ENCODE measurements at places on chromosomes 6 and 20.

GRCh38 chr20:10665791-10666190 lies 8.0 kb downstream of the JAG1 start:
- peak; percentile 16 for DNase-seq

DNA sequence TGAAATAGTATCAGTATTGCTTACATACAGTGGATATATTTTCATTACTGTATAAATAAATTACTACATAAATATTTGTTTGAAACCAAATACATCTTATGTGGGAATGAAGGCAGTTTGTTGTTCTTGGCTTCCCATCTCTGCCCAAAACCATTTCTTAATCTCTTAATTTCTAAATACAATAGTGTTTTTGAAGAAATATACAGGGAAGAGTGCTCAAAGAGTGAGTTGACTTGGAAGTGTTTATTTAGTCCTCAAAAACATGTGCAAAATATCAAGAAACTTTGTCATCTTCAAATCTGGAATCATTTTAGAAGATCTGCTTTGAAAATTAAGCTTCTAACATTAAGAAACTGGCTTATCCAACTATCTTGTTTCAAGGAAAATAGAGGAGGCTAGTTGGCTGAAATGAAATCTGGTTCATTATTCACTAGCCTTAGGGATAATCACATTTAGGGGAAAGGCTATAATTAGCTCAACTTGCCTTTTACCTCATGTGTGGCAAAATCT lies 259.8 kb upstream of the FLRT3 start:
- DNase-seq = no peak

DNA sequence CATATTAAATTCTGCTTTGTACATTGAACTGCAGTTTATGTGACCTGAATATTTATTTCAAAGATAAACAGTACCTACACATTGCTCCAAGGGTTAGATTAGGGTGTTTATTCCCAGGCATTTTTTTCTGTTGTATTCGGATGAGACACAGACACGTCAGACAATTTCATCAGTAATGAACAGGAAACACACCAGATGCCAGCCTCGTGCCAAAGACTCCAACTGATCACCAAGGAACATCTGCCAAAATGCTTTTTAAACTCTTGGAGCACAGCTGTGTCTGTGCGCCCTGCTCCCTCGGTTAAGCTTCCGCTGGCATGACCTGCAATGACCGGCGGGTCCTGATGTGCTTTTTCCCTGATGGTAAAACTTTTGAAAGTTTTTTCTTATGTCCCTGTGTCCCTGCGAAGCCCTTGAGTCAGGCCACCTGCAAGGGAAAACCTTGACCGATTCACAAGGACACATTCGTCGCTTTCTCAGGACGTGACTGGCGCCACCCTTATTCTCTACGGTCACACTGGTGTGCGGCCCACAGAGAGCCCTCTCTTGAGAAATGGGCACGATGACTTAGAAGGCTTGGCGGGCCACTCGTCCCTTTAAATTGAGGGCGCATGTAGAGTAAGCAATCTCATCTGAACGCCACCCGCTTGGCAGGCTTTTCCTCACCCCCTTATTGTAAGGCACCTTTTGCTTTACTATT lies 173.9 kb downstream of the QKI start:
- peak; percentile 75 for DNase-seq

GRCh38 chr6:15207923-15208322 lies 37.9 kb upstream of the JARID2 start:
- peak; percentile 19 for DNase-seq

DNA sequence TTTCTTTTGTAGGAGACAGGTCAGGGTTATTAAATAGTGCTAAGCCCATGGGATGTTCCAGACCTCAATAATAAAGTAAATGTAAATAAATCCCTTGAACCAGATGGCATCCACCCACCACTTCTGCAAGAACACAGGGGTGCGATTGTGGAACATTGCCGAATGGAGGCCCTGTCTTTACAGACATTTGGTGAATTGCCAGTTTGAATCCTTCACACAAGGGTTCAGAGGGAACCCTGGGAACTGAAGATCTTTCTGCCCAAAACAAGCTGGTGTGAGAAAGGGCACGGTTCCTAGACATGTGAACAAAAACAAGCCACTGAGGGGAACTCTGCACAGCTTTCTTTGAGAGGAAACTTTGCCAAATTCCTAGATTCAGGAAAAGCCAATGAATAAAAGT lies 30.2 kb upstream of the RNF8 start:
- peak; percentile 49 for DNase-seq

DNA sequence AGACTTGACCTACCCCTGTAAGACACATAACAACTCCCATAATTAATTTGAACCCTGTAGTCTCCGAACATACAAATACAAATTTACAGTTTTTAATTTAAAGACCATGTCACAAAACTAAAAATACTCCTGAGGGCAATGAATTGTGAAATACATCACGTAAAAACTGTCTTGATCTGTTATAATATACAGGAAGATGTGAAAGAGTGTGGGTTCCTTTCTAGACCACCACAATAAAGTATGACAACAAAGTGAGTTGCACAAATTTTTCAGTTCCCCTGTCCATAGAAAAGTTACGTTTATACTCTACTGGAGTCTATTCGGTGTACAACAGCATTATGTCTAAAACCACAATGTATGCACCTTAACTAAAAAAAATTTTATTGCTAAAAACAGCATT lies 11.0 kb upstream of the BLOC1S5 start:
- no peak for DNase-seq

DNA sequence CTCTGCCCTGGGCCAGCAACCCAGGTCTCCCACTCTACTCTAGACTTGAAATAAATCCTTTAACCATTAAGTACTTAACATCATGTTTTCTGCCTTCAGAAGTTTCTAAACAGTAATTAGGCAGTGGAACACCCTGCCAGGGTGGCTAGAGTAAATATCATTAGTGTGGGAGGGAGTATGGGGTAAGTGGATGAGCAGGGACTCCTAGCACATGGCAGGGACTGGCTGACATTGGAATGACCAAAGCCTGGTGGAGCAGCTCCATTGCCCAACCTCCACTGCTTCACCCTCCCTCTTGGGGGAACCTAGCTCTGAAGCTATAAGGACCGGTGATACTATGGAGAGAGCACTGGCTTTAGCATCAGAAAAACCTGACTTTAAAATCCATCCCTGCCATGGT lies 167.1 kb downstream of the MAFB start:
- DNase-seq = no peak

DNA sequence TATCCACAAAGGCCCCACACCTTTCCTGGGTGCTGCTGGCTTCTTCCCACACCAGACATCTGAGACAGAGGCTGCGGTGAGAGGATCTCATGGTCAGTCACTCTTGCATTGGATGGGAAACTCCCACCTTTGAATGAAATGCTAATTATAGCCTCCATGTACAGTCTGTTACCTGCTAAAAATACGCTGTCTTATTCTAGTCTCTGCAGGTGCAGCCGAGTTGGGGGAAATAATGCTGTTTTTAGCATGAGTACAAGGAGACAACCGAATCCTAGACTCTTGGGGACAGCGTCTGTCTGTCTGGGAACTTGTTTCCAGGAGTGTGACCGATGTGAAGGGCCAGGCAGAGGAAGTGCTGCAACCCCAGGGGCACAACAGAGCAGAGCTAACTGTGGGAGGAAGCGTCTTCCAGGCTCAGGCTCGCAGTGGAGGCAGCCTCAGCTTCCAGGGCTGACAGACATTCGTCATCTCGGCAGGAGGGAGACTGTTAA lies 286.2 kb downstream of the PREX1 start:
- no peak for DNase-seq

GRCh38 chr6:11788043-11788442 lies 9.4 kb upstream of the ADTRP start:
- DNase-seq = no peak

DNA sequence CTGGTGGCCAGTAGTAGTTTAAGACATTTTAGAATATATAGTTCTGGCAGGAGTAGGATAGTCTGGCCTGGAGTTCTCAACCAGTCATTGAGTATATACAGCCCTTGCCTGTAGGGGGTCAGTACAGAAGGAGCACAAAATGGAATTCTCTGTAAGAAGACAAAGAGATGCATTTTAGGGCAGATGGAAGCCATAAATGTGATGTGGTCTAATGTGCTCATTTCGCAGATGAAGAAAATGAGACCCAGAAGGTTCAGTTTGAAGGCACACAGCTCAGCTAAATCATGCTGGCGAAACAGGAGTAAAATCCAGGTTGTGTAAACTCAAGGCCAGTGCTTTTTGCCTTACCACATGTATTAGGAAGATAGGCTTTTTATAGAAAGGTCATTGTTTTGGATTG lies 29.6 kb downstream of the QKI start:
- DNase-seq = no peak

All from EH (cell line).